CD4-positive, alpha-beta T cell treated with Interleukin-2 at 100 ng/mL for 4 hours (primary cell): ENCODE measurements at places on chromosomes 7 and 10.

DNA sequence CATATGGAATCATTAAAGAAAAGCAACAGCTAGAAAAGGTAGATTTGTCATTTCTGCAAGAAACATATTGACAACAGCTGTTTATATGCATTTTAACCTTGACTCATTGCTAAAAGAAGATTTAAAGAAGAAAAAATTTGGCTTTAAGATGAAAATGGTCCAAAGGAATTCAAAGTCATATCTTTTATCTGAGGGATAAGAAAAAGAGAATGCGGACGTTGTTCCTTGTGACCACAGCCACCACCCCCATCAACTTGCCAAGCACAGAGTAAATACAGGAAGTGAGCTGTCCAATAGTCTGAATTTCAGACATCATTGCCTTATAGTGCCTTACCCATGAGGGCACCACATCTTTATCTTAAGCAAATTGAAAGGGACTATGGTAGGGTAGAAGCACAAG, 7.3 kb upstream of the CRPPA start:
- no peak for DNase-seq

DNA sequence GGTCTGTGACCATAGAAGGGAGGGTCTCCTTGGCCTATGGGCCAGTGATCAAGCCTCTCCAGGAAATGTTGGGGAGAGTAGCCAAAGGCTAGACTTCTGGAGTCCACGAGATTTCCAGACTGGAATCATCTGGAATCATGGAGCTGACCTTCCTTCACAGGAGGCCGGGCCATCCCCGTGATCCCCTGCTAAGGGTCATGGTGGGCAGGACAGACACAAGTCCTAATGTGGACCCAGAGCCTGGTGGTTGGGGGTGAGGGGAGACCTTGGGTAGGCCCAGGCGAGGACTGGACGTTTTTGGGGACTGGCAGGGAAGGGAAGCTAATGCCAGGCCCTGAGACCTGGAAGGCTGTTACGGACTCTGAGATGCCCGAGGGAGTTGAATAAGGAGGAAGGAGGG, 9.8 kb upstream of the GRID1 start:
- no peak for DNase-seq

- DNase-seq, result no peak
Measured at GRCh38 chr7:140688341-140688740, 8.2 kb upstream of the NDUFB2 start.

DNA sequence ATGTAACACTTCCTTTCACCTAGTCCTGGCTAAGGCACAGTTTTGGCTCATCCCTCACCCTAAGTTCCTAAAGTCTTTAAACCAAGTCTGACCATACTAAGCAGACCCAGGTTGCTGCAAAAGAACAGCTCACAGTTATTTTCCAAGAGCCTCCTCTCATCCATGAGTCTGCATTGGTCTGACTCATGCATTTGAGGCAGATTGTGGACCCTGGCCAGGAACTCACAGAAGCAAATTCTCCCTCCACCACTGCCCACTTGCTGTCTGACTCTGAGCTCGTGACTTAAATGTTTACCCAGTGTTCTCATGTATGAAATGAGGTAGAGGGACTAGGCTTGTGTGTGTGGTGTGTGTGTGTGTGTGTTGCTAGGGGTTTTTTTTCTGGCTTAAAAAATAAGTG, 1272.8 kb downstream of the TYW1 start:
- no peak for DNase-seq

DNA sequence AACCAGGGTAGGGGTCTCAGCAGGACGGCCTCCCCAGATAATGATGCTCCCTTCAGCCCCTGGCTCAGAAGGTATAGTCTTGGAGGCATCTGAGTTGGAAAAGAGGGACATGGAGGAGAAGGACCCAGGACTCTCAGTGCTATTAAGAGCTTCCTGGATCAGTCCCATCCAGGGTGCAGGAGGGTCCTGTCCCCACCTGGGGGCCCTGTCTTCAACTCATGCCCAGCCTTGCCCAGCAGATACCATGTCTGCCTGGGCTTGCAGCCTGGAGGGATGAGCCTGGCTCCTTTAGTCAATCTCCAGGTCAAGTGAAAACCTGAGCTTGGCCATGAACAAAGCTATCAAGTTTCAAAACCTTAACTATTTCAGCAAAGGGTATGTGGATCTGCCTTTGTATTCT, 67.6 kb downstream of the PRTFDC1 start:
- DNase-seq, result no peak

DNA sequence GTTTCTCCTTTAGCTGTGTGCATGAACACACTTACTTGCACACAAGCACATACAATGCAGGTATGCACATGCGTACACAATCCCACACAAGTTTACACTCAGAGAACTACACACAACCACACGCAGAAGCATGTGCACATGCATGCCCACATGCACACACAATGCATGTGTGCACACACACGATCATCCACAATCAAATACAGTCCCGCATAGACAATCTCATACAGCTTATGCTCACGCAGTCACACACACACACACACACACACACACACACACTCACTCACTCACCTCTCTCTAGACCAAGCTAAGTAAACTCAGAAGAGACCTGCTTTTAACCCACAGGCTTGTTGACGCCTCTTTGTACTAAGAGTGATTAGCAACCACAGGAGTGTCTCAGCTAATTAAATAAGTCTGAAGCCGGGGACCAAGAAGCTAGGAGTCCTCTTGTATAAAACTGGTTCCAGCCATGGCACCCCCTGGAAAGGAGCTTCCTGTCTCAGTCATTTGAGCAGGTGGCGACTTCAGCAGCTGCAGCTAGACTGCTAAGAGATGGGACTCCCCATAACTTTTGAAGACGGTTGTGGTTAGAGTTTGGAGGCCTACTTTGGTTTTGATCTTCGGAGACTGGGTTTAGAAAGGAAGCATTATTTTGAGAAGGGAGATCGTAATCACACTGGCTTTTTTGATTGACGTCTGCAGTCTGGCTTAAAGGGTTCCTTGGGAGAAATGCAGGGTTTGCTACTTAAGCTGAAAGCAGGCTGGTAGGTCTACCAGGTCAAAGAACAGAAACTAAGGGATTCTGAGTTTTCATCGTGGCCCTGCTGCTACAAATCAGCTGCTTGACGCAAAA, 82.3 kb upstream of the ADRB1 start:
- DNase-seq, result peak; percentile 86

DNA sequence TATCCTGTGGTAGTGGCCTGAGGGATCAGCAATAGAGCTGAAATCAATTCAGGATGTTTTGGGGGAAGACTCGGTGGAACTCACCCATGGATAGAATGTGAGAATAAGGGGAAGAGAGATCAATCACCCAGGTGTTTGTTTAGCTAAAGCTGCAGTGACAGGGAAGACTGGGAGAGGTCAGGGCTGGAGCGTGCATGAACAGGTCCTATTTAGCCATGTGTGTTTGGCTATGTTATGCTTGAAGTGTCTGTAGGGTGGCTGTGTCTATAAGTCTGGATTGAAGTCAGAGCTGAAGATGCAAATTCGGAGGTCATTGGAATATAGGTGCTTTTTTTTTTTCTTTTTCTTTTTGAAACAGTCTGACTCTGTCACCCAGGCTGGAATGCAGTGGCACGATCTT, 4.6 kb downstream of the ATP6V1F start:
- no peak for DNase-seq
